ENCODE measurements at places on chromosomes 3 and 15.
A peak's percentile ranks its signal among the peaks of the same experiment; 100 is the strongest.

GRCh38 chr3:32959371-32959770 is 7.9 kb downstream of the CCR4 start:
- DNase-seq, result no peak

DNA sequence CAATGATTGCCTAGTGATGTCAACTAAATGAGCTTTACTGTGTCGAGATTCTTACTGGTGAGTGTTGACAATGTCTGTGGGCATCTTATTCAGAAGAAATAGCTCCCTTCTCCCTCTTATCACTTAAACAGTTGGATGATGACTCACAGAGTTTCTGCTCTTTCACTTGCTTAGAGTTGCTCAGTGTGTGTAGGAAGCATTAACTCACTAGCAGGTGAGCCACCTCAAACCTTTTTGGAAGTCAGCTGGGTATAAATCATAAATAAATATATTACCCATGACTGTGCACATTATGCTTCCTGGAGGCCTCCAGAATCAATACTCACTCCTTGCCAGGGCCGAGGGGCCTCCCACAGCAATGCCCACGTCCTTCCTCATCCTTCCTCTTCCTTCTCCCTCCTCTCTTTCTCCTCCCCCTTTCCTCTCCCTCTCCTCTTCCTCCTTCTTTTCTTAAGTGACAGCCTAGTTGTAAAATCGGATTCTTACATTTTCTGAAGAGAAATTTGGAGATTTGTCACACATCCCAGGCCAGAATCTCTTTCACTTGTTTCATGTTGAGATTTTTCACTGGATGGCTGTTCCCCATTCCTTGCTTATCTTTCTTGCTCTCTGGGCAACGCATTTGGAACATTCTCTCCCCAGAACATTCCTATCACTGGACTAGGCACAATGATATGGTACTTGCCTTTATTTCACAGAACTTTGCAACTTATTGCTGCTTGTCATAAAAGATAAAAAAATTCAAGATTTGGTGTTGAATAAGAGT is 17.5 kb downstream of the SHC4 start:
- DNase-seq, result peak; percentile 51

GRCh38 chr3:171977441-171977840 is 61.9 kb upstream of the FNDC3B start:
- DNase-seq, result no peak

GRCh38 chr3:14773691-14774128 is 45.1 kb upstream of the FGD5 start:
- no peak for DNase-seq
